GM10248 (cell line): ENCODE measurements at places on chromosomes 11 and 22.

GRCh38 chr11:33329705-33330329 lies 72.6 kb downstream of the HIPK3 start:
- peak; percentile 43 for DNase-seq

GRCh38 chr11:42542336-42542735 lies 769.5 kb upstream of the API5 start:
- DNase-seq = no peak

DNA sequence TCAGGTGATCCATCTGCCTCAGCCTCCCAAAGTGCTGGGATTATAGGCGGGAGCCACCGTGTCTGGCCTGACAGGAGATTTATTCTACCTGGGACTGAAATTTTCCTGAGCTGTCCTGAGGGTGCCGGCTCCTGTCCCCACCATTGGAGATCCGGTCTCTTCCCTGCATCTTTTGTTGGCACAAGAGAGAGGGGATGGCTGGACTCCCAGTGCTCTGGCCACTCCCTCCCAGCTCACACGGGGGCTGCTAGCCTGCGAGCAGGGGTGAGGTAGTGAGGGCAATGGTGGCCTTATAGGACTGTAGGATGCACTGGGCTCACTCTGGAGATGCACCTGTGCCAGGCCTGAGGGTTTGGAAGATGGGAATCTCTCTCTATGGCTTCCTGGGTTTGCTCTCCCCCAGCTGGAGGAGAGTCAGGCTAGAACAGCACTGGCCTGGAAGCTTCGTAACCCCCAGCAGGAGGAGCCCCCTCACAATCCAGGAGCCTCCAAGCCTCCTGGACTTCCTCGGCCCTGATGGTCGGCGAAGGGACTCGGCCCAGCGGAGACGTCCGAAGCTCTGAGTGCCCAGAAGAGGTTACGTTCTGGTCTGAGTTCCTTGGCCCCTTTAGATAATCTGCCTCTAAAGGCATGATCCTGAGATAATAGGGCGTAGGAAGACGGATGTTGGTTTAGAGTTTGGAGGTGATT lies 106.4 kb downstream of the NECTIN1 start:
- no peak for DNase-seq

DNA sequence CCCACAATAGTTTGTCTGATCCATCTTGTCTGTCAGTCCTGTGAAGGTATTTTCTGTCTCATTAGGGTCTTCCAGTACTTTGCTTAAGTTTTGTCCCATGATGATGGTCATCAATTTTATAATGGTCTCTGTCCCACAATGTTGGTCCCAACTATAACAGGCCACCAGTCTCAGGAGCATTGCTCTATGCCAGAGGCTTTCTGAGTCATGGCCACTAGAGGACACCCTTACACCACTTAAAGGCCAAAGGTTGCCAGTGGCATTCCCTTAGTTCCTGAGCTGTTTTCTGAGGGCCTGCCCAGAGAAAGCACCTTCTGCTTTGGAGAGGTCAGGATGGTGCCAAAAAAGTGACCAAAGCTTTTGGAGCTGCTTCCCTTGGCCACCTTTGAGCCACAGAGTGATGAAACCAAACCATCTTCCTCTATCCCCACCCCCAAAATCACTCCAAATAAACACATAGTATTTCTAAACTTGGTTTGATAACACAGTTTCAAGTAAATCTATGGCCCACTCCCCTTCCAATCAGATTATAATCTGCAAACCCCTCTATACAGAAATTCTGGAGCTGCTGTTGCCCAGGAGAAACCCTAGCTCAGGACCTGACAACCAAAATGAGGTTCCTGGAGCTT lies 19.3 kb downstream of the EIF3F start:
- DNase-seq = peak; percentile 58

GRCh38 chr11:124872280-124872679 lies 7.0 kb downstream of the ROBO3 start:
- DNase-seq = no peak

DNA sequence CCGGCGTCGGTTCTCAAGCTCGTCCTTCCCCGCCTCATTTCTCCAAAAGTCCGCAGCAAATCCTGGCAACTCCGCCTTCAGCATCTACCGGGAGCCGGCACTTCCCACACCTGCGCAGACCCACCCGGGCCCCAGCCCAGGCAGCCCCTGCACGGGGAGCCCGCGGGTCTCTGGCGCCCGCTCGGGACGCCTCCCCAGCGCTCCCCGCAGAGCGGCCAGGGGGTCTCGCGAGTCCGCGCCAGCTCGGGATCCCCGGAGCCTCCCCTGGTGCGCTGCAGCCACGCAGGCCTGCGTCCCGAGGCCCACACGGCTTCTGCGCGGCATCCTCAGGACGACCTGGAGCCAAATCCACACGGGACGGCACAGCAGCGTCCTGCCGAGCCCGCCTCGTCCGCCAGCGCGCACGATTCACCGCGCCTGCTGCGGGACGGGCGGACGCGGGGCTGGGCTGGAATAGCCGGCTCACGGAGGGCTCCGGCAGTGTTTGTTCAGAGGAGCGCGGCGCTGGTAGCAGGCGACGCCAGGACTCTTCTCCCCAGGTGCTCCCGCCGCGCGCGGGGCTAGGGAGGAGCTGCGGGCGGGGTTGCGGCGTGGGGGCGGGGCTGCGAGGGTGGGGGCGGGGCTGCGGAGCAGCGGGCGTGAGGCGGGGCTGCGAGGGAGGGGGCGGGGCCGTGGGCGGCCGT lies 816 bp upstream of the PHRF1 start:
- no peak for DNase-seq

GRCh38 chr22:22169923-22170322 lies 74.7 kb upstream of the VPREB1 start:
- no peak for DNase-seq

DNA sequence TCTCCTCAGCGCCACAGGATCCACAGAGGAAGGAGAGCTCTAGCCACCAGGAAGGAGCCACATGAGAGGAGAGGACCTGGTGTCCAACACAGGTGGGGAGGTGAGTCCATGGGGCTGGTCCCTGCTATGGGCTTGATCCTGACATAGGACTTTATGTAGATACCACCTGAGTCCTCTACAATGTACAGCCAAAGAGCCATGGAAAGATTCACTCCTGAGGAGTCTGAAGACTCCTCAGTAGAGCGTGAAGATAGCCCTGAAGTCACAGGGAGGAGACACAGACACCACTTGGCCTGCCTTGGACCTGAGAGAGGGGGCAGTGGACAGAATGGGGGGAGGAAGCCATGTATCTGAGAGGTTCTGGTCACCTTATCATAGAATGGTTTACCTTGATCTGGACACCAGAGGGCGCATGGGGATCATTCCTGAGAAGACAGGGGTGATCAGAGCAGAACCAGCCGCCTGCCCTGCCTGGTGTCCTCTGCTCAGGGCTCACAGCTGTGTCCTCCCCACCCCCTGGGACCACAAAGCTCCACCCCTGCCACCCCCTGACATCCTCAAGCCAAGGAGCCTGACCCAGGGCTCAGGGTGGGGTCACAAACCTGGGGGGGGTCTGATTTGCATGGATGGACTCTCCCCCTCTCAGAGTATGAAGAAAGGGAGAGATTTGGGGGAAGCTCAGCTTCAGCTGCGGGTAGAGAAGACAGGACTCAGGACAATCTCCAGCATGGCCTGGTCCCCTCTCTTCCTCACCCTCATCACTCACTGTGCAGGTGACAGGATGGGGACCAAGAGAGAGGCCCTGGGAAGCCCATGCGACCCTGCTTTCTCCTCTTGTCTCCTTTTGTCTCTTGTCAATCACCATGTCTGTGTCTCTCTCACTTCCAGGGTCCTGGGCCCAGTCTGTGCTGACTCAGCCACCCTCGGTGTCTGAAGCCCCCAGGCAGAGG lies 77.0 kb downstream of the ZNF280B start:
- DNase-seq = peak; percentile 84

- DNase-seq = no peak
These were observed 19.6 kb downstream of the APOL4 start for GRCh38 chr22:36182056-36182455.
